Lower leg skin (tissue), 4 donors: ENCODE measurements at places on chromosomes 12 and 14. TPM values are rescaled to one million over a fixed set of nuclear protein-coding genes. Genes with fewer than 3 reads are reported as not detected.

Gene FERMT2
- total RNA-seq, result 19.3 TPM

Gene GOLGA5
- total RNA-seq, result 32.5 TPM

Gene OR4M1
- total RNA-seq, result not detected

Gene MYO1A
- 0.39 TPM for total RNA-seq

Gene LRP1-AS
- total RNA-seq, result not detected

DNA sequence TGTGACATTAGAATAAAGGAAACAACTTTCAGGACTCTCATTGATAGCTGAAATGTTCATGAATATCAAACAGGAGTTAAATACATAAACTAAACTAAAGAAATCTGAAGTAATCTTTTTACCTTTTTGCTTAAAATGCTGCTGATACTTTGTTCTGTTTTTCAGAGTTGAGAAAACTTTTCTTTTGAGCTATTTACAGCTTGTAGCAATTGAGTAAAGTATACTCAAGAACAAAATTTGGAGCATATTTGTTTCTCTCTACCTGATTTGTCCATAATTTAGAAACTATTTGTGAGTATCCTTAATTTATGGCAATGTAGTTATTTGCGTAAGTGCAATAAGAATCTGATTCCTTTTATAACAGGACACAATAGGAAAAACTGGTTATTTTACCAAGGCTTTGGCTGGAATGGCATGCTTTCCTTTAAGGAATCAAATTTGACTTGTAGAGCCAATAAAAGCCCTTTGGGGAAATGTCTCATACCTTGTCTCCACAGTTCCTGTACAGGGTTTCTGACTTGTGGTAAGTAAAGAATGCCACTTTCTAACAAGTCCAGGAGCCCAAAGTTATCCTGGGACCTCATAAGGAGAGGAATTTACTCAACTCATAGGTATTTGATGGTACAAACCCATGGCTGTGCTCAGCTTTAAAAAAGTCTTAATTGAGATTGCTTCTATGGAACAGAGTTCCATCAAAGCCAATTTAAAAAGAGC is 195.7 kb downstream of the TMEM117 start:
- DNase-seq, result no peak

- no peak for DNase-seq
These were observed 3.3 kb downstream of the EEF1AKMT3 start for GRCh38 chr12:57775563-57776246.

DNA sequence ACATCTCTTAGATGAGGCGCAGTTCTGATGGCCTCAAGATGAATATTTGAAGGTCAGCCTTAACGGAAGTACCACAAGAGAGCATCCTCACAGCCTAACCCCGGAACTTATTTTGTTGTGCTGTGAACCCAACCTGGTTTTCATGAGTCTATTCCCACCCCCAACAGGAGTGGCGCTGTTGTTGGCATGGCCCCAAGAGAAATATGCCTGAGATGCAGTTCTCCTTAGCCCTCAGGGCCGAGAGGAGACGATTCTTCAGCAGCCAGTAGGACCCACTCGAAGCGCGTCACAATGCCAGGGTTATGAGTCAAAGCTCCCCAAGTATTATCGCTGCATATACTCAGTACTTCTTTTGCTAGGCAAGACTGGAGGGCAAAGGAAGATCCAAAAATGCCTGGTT is 24.5 kb upstream of the BCL11B start:
- no peak for DNase-seq

GRCh38 chr14:92832137-92832700 is 38.1 kb downstream of the GOLGA5 start:
- no peak for DNase-seq

DNA sequence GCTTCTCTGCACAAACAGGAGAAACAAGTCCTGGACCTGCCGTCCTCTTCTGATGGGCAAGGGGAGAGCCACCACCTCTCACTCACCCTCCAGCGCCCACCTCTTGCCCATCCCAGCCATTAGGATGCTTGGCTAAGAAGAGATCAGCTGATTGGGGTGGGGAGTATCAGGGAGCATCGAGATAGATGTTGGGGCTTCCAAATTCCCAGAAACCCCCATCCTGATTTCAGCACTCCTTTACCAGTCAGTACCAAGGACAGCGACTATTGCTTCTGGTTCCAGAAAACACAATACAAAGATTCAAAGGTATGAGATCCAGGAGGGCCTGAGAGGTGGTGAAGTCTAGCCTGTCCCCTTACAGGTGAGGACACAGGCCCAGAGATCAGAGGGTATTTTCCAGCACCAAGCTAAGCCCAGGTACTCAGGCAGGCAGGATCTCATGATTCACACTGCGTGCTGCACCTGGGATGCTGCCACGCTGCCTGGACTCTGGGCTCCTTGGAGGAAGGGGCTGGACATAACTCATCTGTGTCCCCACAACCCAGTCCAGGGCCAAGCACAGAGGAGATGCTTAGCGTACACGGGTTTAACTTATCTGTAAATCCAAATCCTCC is 76.6 kb downstream of the TUNAR start:
- no peak for DNase-seq

DNA sequence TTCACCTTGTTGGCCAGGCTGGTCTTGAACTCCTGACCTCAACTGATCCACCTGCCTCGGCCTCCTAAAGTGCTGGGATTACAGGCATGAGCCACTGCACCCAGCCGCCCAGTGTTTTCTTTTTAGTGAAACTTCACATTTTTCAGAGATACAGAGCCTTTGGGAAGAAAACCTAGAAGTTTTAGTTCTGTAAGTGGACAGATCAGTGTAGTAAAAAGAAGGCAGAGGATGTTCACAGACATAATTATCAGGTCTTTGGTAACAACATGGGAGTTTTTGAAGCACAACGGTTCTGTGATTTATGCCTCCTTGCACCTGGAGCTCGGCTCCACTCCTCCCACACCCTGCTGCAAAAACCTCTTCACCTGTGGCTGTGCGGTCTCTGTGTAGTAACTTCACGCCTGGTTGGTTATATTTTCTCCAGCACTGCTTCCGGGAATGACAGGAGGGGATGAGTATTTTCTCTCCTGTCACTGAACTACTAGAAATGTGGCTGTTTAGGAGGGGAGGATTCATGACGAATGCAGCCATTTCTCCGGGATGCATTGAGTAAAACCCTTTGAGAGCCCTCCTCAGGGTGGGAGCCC is 67.0 kb downstream of the ARF6 start:
- peak; percentile 46 for DNase-seq

- peak; percentile 25 for DNase-seq
These were observed 98.7 kb downstream of the EML1 start for GRCh38 chr14:99891900-99892299.

- no peak for DNase-seq
These were observed 17.5 kb downstream of the ZNF664 start for GRCh38 chr12:123990511-123990910.

- DNase-seq, result no peak
These were observed 8.1 kb upstream of the PTGDR start for GRCh38 chr14:52259434-52259833.

DNA sequence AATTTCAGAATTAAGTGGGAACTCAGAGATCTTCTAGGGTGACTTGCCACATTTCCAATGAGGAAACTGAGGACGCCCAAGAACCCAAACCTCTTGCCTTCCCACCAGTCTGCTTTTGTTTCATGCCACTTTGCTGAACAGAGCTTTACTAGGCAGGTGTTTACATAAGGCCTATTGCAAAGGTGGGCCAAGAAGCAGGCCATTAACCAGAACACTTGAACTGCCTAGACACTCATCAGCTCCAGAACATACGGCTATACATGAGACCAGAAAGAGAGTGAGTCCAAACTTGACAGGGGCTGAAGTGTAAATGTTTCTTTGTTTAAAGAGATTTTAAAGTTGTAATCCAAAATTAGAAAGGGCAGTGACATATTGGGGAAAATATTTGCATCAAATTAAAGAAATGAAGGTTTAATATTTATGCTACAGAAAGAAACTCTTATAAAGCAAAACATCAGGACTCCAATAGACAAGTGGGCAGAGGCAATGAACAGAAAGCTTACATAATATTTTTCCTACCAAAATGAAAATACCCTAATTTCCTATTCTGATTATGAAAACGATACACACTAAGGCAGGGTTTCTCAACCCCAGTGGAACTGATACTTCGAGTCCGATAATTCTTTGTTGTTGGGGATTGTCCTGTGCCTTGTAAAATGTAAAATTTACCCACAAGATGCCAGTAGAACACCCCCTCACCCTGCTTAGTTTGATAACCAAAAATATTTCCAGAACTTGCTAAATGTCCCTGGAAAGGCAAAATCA is 11.7 kb downstream of the BATF start:
- DNase-seq, result no peak

GRCh38 chr14:83173687-83174086 is 1640.0 kb upstream of the SEL1L start:
- DNase-seq, result no peak

- DNase-seq, result no peak
These were observed 146.4 kb downstream of the EMP1 start for GRCh38 chr12:13342971-13343370.

DNA sequence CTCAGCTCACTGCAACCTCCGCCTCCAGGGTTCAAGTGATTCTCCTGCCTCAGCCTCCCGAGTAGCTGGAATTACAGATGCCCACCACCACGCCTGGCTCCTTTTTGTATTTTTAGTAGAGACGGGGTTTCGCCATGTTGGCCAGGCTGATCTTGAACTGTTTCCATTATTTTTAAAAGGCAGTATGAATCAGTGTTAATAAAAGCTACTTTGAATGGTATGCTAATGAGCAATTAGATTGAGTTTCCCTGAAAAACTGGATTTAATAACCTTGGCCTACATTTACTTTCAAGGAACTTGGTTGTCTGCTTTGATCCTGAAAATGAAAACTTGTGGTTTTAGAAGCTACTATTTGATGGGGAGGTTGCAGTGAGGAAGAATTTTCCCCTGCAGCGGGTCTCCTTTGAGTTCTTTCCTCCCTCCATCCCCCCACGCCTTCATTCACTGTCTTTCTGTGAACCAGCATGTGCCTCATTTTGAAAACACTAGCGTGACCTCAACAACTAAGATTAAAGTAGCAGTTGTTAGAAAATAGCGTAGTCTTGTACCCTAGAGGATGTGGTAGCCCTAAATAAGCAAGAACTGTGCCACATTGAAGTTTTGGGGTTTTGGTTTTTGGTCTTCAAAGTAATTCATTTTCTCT is 17.8 kb upstream of the RPS6KA5 start:
- peak; percentile 26 for DNase-seq

DNA sequence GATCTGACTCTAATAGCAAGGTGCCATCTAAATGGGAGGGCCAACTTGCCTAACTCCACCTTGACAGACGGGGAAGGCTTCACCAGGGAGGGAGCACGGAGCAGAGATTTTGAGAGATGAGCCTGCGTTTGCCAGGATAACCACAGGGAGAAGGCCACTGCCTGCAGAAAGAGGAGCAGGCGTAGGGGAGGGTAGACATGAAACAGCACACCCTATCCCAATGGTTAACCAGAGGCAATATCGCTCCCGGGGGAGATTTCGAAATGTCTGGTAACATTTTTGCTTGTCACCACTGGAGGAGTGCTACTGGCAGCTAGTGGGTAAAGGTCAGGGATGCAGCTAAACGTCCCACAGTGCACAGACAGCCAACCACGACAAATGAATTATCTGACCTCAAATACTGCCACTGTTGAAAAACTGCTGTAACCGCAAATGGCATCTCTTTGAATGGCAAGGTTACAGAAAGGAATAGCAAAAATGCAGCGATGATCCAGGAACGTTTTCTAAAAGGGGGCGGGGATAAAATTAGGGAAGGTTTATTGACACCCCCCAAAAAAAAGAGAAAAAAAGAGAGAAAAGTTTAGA is 126.0 kb upstream of the ATF7IP start:
- DNase-seq, result no peak

DNA sequence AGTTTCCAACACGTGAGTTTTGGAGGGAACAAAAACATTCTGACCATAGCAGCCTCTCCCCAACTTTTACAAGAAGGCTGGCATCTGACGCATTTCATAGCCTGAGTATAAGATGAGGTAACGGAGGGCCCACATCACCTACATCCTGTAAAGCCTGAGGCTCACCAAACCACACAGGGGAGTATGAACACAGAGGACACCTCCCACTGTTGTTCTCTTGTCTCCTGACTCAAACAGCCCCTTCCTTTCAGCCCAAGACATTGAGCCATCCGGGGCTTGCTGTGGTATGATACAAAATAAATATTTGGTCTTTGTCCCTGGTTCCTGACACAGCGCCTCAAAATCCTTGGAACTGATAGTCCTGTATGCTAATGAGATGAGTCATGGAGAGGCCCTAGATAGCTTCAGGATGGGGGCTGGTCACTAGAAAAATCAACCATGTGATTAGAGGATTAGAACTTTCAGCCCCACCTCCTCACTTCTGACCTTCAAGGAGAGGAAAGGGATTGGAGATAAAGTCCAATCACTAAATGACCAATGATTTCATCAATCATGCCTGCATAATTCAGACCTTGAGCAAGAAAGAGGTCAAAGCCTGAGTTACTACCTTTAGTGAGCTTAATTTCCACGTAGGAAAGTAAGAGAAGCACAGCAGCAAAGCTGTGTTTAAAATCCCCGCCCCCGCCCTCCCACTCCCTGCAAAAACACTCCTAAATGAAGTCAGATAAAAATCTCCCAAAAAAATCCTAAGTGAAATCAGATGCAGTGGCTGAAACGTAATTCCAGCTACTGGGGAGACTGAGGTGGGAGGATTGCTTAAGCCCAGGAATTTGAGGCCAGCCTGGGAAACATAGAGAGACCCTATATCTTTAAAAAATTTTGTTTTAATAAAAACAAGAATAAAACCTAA is 236.4 kb downstream of the PCNX1 start:
- peak; percentile 74 for DNase-seq

DNA sequence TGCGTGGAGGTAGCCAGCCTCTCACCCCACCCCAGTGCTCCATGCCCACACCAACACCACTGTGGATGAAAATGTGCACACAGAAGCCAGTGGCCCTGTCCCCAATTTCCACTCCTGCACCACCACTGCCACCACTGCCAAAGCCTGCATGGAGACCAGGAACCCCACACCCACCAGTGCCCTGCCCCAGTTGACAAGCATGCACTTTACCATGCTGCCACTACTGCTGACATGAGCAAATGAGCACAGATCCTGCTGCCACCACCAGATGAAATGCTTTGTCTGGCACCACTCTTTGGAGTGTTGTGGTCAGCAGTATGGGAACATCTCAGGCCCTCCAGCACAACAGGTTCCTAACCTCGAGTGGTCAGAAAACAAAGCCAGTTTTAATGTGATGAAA is 104.1 kb downstream of the ATXN7L3B start:
- no peak for DNase-seq

DNA sequence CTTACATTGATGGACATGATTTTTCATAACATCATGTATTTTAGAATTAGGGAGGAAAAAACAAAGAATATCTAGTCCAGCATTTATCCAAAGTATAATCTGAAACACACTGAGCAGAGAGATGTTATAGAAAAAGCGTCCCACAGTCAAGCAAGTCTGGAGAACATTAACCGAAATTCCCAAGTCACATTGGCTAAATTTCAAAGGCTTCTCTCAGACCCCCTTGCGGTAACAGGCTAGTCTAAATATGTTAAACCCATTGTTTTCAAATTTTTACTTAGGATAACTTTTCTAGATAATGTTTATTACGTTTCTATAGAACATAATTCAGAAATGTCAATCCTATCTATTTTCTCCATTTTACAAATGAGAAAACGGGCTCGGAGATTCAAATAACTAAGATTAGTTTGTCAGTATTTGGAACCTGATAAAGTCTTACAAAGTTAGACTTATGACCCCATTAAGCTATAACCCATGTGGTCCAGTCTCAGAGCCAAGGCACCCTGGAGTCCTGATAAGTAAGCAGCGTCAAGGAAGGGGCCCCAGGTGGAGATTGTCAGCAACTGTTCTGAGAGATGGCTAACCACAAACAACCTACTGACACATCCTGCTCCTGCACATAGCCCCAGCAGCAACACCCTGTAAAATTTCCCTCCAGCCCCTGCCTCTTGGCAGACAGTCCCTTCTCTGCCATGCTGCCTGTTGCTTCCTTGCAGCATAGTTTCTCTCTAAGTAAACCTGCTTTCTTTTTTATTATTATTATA is 220.6 kb upstream of the TMEM260 start:
- no peak for DNase-seq

- DNase-seq, result no peak
These were observed 346.2 kb upstream of the STXBP6 start for GRCh38 chr14:25396128-25396527.
